ENCODE measurements at places on chromosomes 6 and 20.

GRCh38 chr6:28215425-28215824 lies 9.7 kb upstream of the ZSCAN9 start:
- DNase-seq = no peak

DNA sequence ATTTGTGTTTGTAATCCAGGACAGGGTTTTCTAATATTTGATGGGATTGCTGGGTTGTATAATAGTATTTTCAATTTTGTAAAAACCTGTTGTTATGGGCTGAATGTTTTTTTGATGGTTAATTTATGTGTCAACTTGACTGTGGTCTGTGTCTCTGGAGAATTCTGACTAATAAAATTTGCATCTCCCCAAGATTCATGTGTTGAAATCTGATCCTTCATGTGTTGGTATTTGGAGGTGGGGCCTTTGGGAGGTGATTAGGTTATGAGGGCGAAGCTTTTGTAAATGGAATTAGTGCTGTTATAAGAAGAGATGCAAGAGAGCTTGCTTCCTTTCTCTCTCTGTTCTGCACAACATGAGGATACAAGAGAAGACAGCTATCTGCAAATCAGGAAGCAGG lies 48.7 kb upstream of the SAMD5 start:
- DNase-seq = no peak

DNA sequence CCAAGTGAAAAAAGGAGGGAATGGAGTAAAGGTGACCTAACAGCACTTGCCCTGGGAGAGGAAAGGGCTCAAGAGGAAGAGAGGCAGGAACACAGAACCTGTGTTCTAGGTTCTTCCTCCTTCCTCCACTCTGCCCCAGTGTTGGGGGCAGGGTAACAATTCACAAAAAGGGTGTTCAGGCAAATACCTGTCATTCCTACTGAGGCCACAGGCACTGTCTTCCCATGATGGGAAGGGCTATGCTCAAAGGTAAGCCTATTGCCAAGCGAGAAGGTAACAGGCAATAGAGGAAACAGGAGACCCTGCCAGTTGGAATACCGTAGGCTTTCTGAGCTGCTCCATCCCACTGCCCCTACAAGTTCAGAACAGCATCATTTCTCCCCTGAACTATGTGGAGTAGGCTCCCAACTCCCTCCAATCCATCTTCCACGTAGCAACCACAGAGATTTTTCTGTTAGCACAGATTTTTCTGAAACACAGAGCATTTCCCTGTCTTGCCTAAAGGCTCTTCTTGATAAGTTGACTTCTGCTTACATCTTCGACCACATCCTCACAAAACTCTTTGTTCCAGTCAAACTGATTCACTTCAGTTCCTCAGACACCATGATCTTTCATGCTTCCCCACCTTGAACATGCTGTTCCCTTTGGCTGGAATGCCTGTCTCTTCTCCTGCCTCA lies 2.7 kb downstream of the AGPAT1 start:
- DNase-seq = no peak

GRCh38 chr20:460180-460579 lies 2.2 kb downstream of the TBC1D20 start:
- DNase-seq = no peak

DNA sequence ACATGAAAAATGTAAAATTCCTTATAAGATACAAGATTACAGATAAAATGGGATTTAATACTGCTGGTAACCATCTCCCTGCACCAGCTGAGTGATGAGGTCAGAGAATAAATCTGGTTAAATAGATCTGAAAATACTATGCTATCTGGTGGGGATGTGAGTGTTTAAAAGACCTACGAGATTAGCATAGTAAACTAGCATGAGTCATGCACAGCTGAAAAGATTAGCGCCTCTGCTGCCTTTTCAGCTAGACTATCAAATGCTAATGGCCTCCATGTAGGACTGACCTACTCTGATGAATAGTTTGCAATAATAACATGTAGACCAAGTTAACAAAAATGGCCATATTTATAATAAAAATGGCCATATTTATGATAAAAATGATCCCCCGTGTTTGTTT lies 553.3 kb downstream of the C6orf118 start:
- DNase-seq = no peak

DNA sequence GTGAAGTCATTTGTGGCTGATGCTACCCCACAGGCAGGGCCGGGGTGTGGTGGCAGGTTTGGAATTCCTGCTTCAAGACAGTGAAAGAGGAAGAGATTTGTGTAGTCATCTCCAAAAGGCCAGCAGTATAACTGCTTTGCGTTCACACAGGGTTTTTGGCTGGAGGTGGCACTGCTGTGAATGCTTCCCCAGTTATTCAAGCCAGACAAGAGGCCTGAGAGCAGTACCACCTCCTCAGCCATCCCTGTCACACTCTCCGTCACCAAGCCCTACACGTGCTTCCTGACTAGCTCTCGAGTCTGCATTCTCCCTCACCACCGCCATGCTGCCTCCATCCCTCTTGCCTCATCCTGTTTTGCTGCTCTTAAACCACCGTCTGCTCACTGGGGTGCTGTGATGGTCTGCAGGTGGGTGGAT lies 23.9 kb downstream of the ARMC2 start:
- no peak for DNase-seq

- DNase-seq = no peak
Measured at GRCh38 chr6:128493877-128494276, 26.5 kb downstream of the PTPRK start.

GRCh38 chr6:108117427-108118358 lies 43.2 kb upstream of the OSTM1 start:
- no peak for DNase-seq

DNA sequence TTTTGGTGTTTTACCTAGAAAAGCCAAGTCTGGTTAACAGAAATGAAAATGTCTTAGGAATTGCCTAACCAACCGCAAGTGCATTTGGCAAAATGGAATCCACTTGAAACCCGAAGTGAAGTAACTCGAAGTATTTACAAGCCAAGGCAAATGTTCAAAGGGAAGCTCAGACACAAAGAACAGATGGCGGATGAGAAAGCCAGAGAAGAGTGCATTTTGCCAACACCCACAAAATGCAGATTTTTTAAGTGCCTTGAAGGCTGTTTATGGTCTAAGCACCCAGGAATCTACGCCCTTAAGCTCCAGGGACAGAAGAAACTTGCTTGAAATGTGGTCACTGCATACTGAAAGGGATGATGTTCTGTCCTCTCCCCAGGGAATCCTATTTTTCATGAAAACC lies 70.0 kb upstream of the TBXT start:
- DNase-seq = no peak

- no peak for DNase-seq
Measured at GRCh38 chr6:103140308-103141027, 1719.3 kb downstream of the HACE1 start.

DNA sequence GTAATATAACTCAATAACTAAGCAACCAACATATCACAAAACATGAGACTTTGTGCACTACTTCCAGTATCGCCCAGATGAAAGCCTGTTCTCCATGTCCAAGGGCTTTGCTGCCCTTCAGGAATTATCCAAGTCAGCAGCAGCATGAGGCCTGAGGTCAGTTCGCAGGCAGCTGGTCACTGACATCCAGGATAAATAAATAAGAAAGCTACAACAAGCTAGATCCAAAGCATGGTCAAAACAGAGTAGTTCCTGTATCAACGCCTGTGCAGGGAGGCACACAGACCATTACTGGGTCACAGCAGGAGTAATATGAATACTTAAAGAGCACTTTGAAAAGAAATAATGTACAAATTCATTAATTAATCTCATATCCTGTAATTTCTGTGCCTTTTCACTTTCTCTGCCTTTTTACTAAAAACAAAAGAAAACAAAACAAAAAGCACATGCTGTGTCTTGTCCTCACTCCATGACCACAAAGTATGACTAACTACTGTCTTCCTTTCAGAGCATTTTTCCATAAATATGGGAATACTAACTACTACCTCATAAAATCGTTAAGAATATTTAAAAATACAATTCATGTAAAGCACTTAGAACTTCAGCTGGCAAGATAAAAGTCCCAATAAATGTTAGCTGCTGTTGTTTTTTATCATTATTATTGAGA lies 374.9 kb upstream of the IRAK1BP1 start:
- no peak for DNase-seq

- DNase-seq = no peak
Measured at GRCh38 chr6:25157842-25158241, 121.3 kb upstream of the CARMIL1 start.

DNA sequence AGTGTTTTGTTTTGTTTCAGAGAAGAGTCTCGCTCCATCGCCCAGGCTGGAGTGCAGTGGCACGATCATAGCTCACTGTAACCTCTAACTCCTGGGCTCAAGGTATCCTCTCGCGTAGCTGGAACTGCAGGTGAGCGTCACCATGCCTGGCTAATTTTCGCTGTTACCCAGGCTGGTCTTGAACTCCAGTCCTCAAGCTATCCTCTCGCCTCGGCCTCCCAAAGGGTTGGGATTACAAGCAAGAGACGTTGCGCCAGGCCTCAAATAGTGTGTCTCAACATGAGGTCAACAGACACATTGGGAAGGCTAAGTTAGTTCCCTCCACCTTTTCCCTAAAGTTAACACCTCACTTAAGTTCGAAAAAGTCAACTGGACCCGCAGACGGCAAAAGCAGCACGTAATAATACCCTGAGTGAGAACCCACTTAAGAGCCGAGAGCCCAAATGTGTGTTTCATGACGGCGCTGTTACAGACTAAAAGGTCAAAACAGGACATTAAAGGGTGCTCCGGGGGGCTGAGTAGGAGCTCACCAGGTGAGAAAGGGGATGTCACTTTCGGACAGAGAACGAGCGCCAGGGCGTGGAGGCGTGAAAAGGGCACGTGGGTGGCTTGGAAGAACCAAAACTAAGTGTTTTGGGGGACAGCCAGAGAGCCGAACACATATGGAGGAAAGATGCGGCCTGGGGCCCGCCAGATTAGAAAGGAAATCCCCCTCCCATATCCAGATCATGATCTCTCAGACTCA lies 499 bp downstream of the TTI1 start:
- DNase-seq = no peak

DNA sequence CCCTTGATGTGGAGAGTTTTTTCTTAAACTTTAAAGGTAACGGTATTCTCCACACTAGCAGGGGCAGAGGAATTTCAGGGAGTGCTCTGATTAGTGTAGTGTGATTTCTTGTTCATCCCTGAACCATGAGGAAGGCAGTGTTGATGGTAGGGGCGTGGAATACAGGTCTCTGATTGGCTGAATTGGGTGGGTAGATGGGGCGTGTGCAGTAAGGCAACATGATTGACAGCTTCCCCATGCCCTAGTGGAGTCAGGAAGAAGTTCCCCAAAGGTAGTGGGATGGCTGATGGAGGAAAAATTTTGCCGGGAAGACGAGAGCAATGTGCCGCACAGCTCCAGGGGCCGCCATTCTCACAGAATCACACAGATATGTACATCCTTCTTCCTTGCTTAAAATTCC lies 97.4 kb upstream of the SALL4 start:
- DNase-seq = no peak

GRCh38 chr6:91135406-91136103 lies 548.7 kb upstream of the MAP3K7 start:
- DNase-seq = no peak

- DNase-seq = no peak
Measured at GRCh38 chr6:16504609-16505008, 256.7 kb downstream of the ATXN1 start.

- peak; percentile 94 for DNase-seq
Measured at GRCh38 chr6:35731414-35731735, 5.5 kb upstream of the ARMC12 start.

- no peak for DNase-seq
Measured at GRCh38 chr6:21230536-21230935, 363.0 kb upstream of the SOX4 start.

DNA sequence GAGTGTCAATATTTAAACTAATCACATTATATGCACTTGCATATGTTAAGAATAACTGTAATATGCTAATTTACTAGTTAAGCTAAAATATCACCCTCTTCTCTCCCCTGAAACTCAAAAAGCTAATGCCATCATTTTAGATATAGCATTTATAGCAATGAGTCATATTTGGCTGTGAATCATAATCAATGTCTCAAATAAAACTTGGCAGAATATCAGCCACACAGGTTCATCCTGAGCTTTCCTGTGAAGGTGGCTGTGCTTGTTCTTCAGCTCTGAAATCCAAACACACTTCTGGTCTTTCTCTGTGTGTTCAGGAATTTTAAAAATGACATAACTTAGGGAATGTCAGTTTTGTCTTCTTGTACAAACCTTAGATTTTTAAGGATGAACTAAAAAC lies 12.8 kb upstream of the PNRC1 start:
- no peak for DNase-seq

Data from activated T-cell treated with anti-CD3 and anti-CD28 coated beads for 1 hour (primary cell).